ENCODE measurements at places on chromosomes 5 and 9. TPM values are rescaled to one million over a fixed set of nuclear protein-coding genes. Genes with fewer than 3 reads are reported as not detected.

The BRD3OS gene
- 19.0 TPM for total RNA-seq

The PCDHGA11 gene
- total RNA-seq: 13.3 TPM

The KIF12 gene
- total RNA-seq: 0.59 TPM

The CER1 gene
- not detected for total RNA-seq

The DMGDH gene
- 1.4 TPM for total RNA-seq

The TLE4 gene
- total RNA-seq: 265 TPM

GRCh38 chr9:35605351-35606137 is 482 bp downstream of the TESK1 start:
- peak; percentile 59 for DNase-seq

DNA sequence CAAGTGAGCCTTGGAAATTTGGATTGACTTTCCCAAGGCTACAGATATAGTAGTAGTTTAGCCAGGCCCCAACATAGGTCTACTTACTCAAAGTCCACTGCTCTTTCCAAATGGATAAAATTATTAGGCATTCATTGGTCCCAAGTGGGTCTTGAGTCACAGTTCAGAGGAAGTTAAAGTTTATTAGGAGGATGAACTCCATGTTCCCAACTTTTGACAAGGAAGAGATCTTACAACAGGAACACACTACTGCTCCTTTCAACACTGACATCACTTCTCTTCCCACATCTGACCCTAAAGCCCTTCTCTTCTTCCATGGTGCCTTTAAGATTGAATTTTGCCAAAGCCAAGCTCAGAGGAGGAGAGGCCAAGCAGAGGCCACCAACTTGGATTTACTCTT is 234.5 kb upstream of the TRIM32 start:
- no peak for DNase-seq

DNA sequence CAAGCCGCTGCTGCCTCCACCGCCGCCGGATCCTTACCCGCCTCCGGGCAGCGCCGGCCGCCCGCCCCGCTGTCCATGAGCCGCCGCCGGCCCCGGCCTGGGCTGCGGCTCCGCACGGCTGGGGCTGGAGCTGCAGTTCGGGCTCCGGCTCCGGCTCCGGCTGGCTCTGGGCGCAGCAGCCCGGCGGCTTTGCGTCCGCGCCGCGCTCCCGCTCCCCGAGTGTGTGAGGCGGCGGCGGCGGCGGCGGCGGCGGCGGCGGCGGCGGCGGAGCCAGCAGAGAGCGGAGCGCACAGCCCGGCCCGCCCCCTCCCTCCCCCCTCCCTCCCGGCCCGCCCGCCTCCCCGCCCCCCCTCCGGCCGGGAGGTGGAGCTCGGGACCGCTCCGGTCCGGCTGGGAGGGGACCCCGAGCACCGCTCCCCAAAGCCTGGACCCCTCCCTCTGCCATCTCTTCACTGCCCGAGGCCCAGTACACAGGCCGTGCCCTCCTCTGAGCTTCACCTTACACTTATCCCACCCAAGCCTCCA is at the start of gene PCDH1:
Gene PCDH1, minus strand, starts transcription at position 225 of the 525 bp plus-strand sequence. Its CDS starts 148 bp downstream, at position 77.
- peak; percentile 84 for DNase-seq

- no peak for DNase-seq
Observed at GRCh38 chr5:172377856-172378255, 76.5 kb downstream of the SH3PXD2B start.

GRCh38 chr5:169580964-169581363 is 2.6 kb upstream of the SPDL1 start:
- DNase-seq: no peak

GRCh38 chr9:14670718-14671117 is 22.5 kb downstream of the ZDHHC21 start:
- DNase-seq: no peak

DNA sequence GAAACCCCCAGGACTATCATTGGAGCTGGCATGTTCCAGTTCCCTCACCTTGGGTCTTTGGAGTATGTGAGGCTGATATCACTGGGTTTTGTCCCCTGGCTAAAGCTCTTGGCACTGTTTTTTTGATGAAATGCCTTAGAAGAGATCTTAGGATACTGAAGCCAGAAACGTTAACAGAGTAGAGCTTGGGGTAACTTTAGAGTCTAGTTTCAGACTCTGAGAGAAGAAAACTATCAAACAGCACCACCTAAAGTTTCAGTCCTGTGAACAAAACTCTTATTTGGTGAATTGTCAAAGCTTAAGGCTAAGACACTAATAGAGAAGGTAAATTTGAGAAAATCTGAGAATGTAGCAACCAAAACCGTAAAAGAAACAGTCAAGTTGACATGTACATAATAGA is 111.7 kb upstream of the PUM3 start:
- DNase-seq: no peak

GRCh38 chr5:34690301-34690700 is 34.2 kb downstream of the RAI14 start:
- DNase-seq: no peak

DNA sequence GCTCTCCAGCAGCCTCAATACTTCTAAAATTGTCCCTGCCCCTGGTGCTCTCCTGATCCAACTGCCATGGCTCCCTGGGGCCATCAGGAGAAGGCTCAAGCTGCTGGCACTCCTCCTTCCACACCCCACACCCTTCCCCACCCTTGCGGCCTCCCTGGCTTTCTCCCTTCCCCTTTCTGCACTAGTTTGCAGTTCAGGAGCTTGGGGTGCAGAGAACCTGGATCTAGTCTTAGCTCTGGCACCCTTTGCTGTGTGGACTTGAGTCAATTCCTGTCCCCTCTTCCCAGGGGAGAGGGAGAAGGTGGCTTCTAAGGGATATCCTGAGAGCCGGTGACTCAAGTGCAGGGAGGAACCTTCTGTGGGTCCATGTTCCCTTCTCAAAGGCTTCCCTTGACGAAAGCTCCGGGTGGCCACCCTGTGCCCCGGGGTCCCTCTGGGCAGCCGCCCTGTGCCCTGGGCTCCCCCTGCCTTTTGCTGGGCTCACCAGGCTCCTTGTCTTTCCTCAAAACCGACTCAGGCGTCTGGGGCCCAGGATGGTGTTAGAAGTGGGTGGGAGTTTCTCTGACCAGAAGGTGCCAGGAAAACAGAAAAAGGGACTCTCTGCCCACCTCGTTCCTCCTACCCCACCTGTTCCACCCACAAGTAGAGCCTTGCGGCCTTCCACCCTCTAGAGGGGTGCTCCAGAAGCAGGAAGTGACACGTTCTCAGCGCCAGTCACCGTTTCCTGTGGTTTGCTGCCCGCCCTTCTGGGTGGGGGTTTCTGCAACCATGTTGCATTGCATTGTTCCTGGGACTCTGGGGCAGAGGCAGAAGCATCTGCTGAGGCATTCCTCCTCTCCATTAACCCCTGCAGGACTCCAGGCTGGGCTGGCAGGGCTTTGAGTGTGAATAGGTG is 15.0 kb downstream of the GLIPR2 start:
- DNase-seq: no peak

Data from neural progenitor cell (in vitro differentiated cells).